Smooth muscle cell of trachea (primary cell): ENCODE measurements at places on chromosomes 2 and 18. TPM values are rescaled to one million over a fixed set of nuclear protein-coding genes. Genes with fewer than 3 reads are reported as not detected.

IGFBP2 gene
- 3.1 and 6.9 TPM in 2 replicates for total RNA-seq

TWSG1 gene
- total RNA-seq, result 260 and 298 TPM in 2 replicates

PLCD4 gene
- total RNA-seq, result 9.1 and 11.8 TPM in 2 replicates

MAL gene
- total RNA-seq, result 0.17 TPM in 1 of 2 replicates, not detected in the other

C2orf78 gene
- total RNA-seq, result not detected in 2 replicates

MYO1B gene
- total RNA-seq, result 104 and 109 TPM in 2 replicates

DIS3L2 gene
- 14.7 and 28.1 TPM in 2 replicates for total RNA-seq

MOGAT1 gene
- not detected in 2 replicates for total RNA-seq

MGAT4A gene
- 0.83 and 2.2 TPM in 2 replicates for total RNA-seq

ADCY3 gene
- 40.6 and 66.2 TPM in 2 replicates for total RNA-seq

REL gene
- 2.8 and 3.3 TPM in 2 replicates for total RNA-seq
